ENCODE measurements at places on chromosomes 7 and 10. TPM values are rescaled to one million over a fixed set of nuclear protein-coding genes. Genes with fewer than 3 reads are reported as not detected.

- H3K4me1 ChIP-seq = peaks cover 60% of the 10 kb centered on the region
- no peaks in the 10 kb centered on the region for H3K27me3 ChIP-seq
- no peak overlapping the region for H3K27ac ChIP-seq
- no peak overlapping the region for H3K4me3 ChIP-seq
- no peak for DNase-seq
- H3K36me3 ChIP-seq = no peaks in the 10 kb centered on the region
Measured at GRCh38 chr10:43815181-43815885, 166.7 kb upstream of the ZNF32 start.

COL17A1 gene
- 0.15 TPM for polyA plus RNA-seq

- H3K4me3 ChIP-seq = peak overlapping the region; percentile 56
- peak overlapping the region; percentile 97 for H3K27ac ChIP-seq
- H3K4me1 ChIP-seq = peaks cover 36% of the 10 kb centered on the region
- peak; percentile 12 for DNase-seq
Measured at GRCh38 chr10:132394936-132395703, 1.9 kb upstream of the PWWP2B start.

- H3K36me3 ChIP-seq = no peaks in the 10 kb centered on the region
- no peaks in the 10 kb centered on the region for H3K4me1 ChIP-seq
- H3K27me3 ChIP-seq = no peaks in the 10 kb centered on the region
- no peak overlapping the region for H3K27ac ChIP-seq
- no peak overlapping the region for H3K4me3 ChIP-seq
Measured at GRCh38 chr10:117669122-117669521, 126.6 kb downstream of the EMX2 start.

DNA sequence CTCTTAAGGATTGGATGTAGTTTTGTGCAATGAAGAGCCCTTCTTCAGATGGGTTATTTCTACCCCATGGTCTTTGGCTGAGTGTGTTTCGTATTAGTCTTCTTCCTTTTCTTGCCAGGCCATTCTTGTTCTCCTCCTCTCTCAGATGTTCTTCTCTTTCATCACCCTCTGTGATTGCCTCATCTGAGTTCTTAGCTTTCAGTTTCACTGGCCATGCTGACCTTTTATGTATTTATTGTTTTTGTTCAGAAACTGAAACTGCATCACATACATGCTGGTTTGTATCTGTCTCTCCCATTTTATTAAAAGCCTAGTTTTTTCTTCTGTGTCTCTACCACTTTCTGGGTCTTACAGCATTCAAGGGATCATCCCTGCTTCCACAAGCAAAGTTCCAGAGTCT is 21.7 kb upstream of the PCGF5 start:
- no peak overlapping the region for H3K4me3 ChIP-seq
- no peak for DNase-seq
- no peaks in the 10 kb centered on the region for H3K27me3 ChIP-seq
- H3K4me1 ChIP-seq = peaks cover 80% of the 10 kb centered on the region

DNA sequence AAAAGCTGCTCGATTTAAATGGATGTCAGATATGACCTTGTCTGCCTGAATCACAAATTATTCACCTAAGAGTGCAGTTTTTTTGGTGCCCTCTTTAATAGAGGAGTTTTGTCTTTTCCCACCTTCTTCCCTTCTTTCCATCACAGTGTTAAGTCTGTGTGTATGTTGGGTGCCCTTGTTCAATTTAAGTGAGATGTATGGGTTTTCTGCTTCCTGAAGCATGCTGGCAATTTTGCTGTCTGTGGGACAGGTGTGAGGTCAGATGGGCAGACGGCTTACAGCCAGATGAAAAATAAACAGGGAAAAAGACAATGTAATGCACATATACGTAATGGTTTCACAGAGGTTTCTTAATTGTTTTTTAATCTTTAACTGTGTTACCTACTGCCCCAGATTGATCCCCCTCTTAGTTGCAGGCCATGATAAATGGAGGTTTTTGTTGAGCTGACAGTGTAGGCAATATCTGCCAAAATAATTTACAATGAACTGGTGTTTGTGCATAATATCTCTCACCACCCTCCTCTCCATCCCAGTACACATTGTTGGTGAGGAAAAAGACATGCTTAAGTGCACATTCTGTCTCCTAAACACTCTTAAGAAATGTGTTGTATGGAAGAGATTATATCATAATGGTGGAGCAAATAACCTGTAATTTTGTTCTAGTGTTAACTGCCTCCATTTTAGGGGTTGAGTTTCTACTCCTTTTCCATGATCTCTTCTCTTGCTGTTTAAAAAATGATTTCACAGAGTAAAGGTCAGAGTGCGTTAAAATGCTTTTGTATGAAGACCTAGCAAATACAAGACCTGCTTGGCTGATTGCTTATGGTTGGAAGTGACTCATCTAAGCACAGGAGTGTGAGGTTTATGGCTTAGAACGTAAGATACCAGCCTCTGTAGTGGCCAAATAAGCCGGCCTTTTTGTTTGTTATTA is 123.9 kb downstream of the LRRC4 start:
- no peaks in the 10 kb centered on the region for H3K4me1 ChIP-seq
- H3K36me3 ChIP-seq = peaks cover 16% of the 10 kb centered on the region
- H3K27ac ChIP-seq = no peak overlapping the region
- H3K27me3 ChIP-seq = no peaks in the 10 kb centered on the region
- no peak overlapping the region for H3K4me3 ChIP-seq
- DNase-seq = no peak

DNA sequence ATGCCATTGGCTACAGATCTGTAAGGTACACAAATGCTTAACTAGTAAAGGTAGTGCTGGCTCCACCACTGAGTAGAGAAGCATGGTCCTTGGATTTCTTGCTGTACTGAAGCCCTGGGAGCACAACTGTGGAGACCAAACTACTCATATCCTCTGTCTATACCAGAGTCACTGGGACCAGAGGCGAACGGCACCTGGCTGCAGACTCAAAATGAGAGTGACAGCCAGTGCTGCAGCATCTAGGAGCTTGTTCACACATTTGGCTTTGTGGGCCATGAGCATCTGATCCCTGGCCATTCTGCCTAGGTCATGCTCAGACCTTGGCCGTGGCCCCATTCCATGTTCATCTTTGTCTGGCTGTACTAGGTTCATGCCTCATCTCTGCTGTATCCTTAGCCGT is 31.9 kb downstream of the LRRC18 start:
- no peaks in the 10 kb centered on the region for H3K4me1 ChIP-seq
- no peak overlapping the region for H3K4me3 ChIP-seq
- DNase-seq = no peak
- no peaks in the 10 kb centered on the region for H3K27me3 ChIP-seq
- H3K36me3 ChIP-seq = no peaks in the 10 kb centered on the region
